ENCODE measurements at places on chromosomes 6 and 20. TPM values are rescaled to one million over a fixed set of nuclear protein-coding genes. Genes with fewer than 3 reads are reported as not detected.

Gene PRSS16
- total RNA-seq, result 0.42 TPM

Gene PTCRA
- 6.9 TPM for total RNA-seq

Gene RBPJL
- not detected for total RNA-seq

Gene STX7
- 19.3 TPM for total RNA-seq
